ENCODE measurements at places on chromosomes 2 and 18.
A peak's percentile ranks its signal among the peaks of the same experiment; 100 is the strongest.

GRCh38 chr2:227134591-227134990 is 29.4 kb downstream of the COL4A4 start:
- no peak for DNase-seq

GRCh38 chr2:177246000-177246399 is 18.5 kb downstream of the NFE2L2 start:
- DNase-seq = no peak

DNA sequence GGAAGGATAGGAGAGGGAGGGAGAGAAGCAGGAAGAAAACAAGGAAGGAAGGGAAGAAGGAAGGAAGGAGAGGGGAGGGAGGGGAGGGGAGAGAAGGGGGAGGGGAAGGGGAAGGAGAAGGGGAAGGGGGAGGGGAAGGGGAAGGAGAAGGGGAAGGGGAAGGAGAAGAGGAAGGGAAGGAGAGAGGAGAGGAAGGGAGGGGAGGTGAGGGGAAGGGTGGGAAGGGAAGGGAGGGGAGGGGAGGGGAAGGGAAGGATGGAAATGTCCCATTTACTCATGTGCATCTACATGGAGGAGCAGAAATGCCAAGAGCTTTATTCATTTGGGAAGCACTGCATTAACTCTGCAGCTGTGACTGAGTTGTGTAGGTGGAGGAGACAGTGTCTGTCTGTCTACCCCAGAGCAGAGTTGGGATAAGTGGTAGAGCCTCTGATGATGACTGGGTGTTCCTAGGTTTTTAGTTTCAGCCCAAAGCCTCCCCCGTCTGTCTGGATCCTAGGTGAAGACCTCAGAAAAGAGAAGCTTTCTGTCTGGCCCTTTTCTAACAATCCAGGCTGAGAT is 131.3 kb downstream of the COL6A3 start:
- no peak for DNase-seq

- no peak for DNase-seq
Observed at GRCh38 chr18:49563701-49564517, 2.1 kb downstream of the LIPG start.

GRCh38 chr2:199446996-199447576 is 10.7 kb downstream of the SATB2 start:
- no peak for DNase-seq

GRCh38 chr2:119062652-119063051 is 95.9 kb downstream of the C1QL2 start:
- DNase-seq = no peak

GRCh38 chr2:226758921-226759640 is 40.5 kb downstream of the IRS1 start:
- no peak for DNase-seq

GRCh38 chr18:76530846-76531245 is 35.8 kb upstream of the ZNF516 start:
- no peak for DNase-seq

GRCh38 chr18:30889519-30890301 is 152.8 kb downstream of the DSC3 start:
- DNase-seq = peak; percentile 2

All from SHP77 treated with DMSO at 0.1 percent for 48 hours (cell line).